SJSA1 (cell line): ENCODE measurements at places on chromosomes 5 and 9. TPM values are rescaled to one million over a fixed set of nuclear protein-coding genes. Genes with fewer than 3 reads are reported as not detected.

DNA sequence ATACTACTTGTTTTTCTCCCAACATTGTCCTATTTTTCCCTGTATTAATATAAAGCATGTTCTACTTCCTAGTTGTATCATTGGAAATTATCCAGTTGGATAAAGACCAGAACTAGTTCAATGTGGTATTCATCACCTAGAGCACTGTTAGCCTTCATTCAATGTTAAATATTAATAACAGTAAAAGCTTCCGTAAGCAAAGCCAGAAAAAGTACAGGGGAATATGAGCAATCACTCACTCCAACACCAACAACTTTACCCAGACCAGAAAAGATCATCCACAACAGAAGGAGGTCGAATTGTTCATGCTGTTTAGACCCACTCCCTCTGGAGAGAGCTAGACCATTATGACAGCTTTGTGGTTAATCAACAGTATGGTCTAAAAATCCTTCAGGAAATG, 728.4 kb downstream of the MAT2B start:
- no peak for DNase-seq

Gene MEIKIN
- total RNA-seq: not detected in 2 replicates

DNA sequence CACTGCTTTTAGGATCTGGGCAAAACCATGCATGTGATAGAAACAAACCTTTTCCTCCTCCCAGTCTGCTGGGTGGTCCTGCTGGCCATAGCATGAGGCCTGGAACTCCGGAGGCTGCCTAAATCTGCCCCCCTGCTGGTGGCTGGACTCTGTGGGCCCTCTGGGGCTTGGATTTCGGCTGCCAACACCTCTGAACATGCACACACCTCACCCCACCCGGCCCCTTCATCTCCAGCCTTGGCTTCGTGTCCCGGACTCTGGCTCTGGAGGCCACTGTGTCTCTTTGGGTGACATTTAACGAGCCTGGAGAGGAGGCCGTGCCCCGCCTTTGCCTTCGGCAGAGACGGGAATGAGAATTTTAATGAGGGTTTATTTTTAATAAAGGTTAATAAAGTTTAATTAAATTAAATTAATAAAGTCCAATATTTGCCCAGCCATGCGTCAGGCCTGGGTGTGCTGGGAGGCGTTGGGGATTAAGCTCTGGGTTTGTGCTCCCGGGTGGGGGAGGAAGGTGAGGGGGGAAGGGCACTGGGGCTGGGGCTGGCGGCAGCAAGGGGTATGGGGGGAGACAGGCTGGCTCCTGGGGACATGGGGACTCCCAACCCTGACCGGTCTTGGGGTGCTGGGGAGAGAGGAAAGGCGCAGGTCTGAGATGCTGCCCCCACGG, 251.8 kb downstream of the PBX3 start:
- no peak for DNase-seq

Gene LURAP1L
- total RNA-seq: 0.31 TPM in 1 of 2 replicates, not detected in the other

- no peak for DNase-seq
Measured at GRCh38 chr9:114483499-114483898, 21.8 kb downstream of the WHRN start.

Gene IFNB1
- total RNA-seq: not detected in 2 replicates

Gene OSMR
- total RNA-seq: 16.9 and 26.4 TPM in 2 replicates

GRCh38 chr5:112534611-112535255, 115.7 kb upstream of the EPB41L4A start:
- no peak for DNase-seq

GRCh38 chr9:110738982-110739381, 70.4 kb downstream of the MUSK start:
- DNase-seq: no peak

Gene NR4A3
- 0.24 TPM in 1 of 2 replicates, not detected in the other for total RNA-seq

DNA sequence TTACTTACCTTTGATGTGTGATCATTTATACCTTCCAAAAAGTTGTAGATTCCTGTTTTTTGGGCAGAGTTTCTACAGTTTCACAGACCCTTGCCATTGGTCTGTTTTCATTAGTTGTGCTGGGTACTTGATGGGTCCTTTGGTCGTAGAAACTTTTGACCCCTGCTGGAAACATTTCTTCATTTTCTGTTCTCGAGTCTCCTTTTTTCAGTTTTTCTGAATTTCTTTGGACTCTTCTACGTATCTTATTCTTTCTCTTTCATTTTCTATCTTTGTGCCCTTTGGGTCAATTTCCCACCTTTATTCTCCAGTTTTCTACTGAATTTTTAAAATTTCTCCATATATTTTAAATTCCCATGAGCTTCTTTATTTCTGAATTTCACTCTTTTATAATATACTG, 16.7 kb downstream of the AP3S1 start:
- no peak for DNase-seq

DNA sequence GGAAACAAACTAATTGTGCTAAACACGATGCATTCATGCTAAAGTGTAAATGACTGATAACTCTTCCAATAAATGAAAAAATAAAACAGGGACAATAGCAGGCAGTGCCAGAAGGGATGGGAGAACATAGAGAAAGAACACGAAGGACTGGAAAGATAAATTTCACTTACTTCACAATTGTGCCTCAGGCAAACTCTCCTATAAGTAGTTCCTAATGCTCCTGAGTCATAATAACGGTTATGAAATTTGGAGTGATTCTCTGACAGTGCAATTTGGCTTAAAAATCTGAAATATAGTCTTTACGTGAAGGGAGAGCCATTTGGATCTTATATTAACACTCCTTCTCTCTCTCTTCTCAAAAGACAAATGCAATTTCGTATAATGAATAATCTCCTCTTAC, 2218.5 kb downstream of the MAT2B start:
- no peak for DNase-seq

Gene PTCH1
- 49.3 and 56.4 TPM in 2 replicates for total RNA-seq

DNA sequence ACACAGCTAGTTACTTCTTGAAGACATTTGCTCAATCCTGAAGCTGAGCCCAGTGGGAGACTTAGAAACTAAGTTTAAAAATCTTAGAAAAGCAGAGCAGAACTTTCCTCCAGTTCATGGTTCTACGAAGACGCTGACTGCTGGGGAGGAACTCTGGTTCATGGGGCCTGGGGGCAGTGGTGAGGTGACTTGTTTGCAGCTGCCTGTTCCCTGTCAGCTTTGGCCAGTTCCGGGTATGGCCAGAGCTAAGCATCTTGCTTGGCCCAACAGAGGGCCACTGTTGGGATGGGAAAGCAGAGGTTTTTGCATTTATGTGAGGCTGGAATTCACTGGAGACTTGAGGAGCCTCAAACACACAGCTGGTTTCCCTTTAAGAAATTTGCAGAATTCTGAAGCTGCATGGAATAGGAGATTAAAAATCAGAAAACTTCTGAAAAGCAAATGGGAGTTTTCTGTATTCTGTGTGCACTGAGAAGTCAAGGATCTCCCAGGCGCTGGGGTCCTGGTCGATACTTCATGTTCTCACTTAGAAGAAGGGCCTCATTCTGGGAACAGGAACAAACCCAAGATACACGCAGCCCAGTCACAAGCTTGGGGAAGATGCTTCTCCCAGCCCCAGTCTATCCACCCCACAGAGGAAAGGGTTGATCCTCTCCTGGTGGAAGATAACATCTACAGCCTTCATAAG, 10.6 kb upstream of the HMHB1 start:
- DNase-seq: no peak

Gene SNCAIP
- 0.16 TPM in 1 of 2 replicates, not detected in the other for total RNA-seq

DNA sequence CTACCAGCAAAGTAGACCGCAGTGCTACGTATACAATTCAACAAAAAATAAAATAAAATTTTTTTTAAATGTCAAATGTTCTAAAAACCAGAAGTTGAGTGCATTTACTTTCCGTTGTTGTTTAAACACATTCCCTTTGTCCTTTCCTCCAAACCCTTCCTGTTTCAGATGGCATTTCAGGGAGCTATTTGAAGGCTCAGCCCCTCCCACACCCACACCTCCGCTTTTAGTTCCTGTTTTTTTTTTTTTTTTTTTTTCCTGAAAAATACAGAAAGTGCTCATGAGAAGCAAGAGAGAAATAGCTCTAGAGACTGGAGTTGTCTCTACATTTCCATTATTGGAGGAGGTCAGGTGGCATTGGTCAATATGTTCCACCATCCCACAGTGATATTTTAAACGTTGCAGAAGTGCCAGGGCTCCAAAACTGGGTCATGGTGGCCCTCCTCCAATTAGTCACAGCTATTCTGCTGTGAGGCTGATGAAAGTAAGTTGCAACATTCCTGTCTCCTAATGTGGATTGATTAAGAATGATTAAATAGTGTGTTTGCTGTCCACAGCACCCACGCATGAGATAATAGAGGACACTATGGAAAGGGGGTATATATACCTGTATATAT, 106.9 kb downstream of the GABRG2 start:
- no peak for DNase-seq

GRCh38 chr9:33155393-33155792, 11.7 kb downstream of the B4GALT1 start:
- no peak for DNase-seq

Gene DMRT3
- total RNA-seq: not detected in 2 replicates

GRCh38 chr5:63085561-63085960, 506.9 kb downstream of the LRRC70 start:
- no peak for DNase-seq

DNA sequence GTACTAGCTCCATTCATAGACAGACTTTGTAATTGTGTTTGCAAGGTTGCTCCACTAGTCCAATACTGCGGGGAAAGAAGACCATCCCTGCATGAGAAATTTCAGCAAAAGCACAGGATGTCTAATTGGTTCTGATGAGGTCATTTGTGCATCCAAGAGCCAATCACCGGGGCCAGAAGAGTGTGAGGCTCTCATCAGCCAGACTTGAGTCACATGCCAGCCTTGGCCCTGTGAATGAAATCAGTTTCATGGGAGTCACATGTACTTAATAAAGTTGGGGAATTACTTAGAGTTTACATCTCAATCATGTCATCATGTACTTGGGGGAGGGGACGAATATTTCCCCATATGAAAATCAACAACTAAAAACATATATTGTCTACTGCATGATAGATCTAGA, 1236.0 kb downstream of the MAT2B start:
- no peak for DNase-seq

- peak; percentile 25 for DNase-seq
Measured at GRCh38 chr5:80008995-80009765, 18.1 kb upstream of the MTX3 start.

Gene FRRS1L
- not detected in 2 replicates for total RNA-seq

Gene IFNA21
- total RNA-seq: not detected in 2 replicates

DNA sequence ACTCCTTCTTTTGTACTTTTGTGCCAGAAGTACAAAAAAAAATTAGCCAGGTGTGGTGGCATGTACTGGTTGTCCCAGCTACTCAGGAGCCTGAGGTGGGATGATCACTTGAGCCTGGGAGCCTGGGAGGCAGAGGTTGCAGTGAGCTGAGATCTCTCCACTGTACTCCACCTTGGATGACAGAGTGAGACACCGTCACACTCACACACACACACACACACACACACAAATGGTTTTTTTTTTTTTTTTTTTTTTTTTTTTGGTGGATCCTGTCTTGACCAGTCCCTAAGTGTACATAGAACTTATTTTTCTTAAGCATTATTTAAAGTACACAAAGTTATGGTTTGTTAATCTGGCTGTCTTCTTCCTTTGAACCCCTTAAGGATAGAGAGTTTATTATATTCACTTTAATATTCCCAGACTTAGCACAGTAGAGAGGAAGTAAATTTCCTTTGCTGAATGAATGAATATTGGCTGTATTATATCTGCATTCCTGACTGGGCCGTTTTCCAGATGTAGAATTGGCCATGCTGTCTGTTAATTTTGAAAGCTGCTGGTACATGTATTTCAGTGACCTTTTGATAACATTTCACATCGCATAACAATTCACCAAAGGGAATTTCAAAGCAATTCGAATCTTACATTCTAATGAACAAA, 429.0 kb upstream of the ZNF608 start:
- DNase-seq: no peak

GRCh38 chr5:142934051-142934762, 164.0 kb downstream of the ARHGAP26 start:
- no peak for DNase-seq

Gene DNAJC21
- total RNA-seq: 48.2 and 53.3 TPM in 2 replicates

Gene TMEM203
- total RNA-seq: 44.5 and 51.3 TPM in 2 replicates

GRCh38 chr9:32596096-32596865, 23.3 kb upstream of the NDUFB6 start:
- DNase-seq: no peak

DNA sequence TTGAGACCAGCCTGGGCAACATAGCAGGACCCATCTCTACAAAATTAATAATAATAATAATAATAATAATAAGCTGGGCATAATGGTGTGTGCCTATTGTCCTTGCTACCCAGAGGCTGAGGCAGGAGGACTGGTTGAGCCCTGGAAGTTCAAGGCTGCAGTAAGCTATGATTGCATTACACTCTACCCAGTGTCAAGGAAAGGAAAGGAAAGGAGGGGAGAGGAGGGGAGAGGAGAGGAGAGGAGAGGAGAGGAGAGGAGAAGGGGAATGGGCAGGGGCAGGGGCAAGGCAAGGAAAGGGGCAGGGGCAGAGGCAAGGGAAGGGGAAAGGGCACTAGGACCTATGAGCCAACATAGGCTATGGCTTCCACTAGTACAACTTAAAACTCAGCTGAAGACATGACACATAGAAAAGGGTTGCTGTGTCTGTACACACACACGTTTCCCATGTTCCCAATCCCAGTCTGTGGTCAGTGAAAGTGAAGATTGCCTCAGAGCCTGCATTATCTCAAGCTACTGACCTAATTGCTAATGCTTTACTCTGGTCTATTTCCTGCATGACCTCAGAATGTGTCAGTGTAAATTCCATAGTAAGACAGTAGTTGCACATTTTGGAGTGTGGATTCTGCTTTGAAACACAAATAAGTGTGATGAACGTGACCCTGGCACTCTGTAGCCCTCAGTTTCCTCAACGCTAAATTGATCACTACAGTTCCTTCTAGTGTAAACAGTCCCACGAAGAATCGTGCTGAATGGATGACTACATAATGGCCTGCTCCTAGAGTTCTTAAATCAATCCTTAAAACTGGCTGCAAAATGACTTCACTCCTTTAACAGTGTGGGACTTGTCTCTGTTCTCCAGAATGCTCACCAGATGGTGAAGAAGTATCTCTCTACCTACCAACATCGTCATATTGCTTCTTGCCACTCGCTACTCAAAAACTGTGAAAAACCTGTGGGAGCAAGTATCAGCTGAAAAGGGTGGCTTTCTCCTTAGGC, 497.0 kb downstream of the RAB3C start:
- no peak for DNase-seq

Gene ACOT12
- total RNA-seq: not detected in 2 replicates

DNA sequence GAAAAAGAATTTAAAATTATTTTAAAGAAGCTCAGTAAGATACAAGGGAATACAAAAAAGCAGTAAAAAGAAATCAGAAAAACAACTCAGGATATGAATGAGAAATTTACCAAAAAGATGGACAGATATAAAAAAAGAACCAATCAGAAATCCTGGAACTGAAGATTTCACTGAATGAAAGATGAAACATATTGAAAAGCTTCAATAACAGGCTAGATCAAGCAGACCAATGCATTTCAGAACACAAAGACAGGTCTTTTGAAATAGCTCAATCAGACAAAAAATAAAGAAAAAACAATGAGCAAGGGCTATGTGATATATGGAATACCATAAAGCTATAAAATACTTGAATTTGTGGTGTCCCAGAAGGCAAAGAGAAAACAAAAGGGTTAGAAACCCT, 322.6 kb upstream of the POU5F2 start:
- no peak for DNase-seq

DNA sequence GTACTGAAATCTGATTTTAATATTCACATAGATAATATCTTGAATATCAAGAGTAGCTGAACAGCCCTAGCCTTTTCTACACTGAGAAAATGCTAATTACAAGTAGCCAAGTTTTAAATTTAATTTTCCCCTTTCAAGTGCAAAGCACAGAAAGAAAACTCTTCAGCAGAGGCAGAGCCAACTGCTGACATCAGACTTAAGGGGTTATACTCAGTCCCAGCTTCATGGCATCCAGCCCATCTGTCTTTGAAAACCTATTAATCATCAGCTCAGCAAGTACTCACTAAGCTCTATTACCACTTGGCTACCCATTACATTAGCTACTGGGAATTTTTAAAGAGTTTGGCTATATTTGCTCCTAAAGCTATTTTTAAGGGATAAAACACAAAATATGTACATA, 220.5 kb downstream of the SLC12A2 start:
- DNase-seq: no peak
